ENCODE measurements at places on chromosomes 1 and 21. TPM values are rescaled to one million over a fixed set of nuclear protein-coding genes. Genes with fewer than 3 reads are reported as not detected.

DNA sequence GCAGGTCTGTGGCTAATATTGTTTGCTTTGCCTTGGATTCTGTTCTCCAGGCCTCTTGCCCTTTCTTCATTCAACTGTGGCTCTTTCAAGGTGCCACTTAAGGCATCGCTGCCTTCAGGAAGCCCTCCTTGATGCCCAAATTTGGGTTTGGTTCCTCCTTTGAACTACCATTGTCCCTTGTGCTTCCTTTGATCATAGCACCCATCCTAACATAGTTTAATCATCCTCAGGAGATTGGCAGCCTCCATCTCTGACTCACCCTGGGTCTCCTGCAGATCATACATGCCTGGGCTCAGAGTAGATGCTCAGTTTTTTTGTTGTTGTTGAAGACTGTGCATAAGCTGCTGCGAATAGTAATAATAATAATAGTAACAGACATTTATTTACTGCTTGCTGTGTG is 54.4 kb upstream of the ACOT11 start:
- DNase-seq = no peak

GRCh38 chr1:235069577-235070563 is 58.8 kb downstream of the TOMM20 start:
- no peak for DNase-seq

- DNase-seq = no peak
These were observed 30.1 kb upstream of the TGFBR3 start for GRCh38 chr1:91916046-91916445.

GRCh38 chr1:27887215-27888021 is 15.1 kb downstream of the THEMIS2 start:
- DNase-seq = no peak

- peak; percentile 85 for DNase-seq
These were observed 15.2 kb downstream of the SLC27A3 start for GRCh38 chr1:153790313-153790965.

- no peak for DNase-seq
These were observed 18.4 kb downstream of the LORICRIN start for GRCh38 chr1:153277852-153278251.

GRCh38 chr1:244362476-244362875 is 89.2 kb downstream of the ADSS2 start:
- no peak for DNase-seq

DNA sequence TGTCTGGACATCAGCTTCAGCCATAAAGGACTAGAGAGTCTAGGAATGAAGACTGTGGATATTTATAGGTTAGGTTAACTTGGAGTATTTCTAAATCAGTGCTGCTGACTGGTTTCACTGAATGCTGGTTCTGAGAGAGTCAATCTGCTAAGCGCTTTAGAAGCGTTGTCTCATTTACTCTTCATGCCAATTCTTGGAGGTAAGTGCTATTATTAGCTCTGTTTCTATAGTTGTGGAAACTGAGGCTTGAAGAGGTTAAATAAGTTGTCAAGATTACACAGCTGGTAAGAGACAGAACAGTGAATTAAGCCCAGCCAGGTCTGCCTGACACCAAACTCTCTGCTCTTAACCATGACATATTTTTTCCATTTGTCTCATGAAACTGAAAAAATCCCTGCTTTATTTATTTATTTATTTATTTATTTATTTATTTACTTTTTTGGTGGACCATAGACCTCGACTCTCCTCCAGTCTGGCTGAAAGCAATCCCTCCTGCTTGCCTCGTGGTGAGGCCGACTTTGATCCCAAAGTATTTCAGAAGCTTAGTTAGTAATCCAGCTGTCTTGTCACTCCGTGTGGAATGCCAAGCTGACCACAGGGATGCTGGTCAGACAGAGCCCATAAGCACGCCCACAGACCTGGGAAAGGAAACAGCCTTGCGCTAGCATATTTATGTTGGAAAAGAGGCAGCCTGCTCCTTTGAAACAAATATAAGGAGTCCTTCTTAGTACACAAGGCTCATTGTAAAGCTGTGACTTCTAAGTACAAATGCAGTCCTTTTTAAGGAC is 16.9 kb downstream of the NTMT2 start:
- DNase-seq = no peak

DNA sequence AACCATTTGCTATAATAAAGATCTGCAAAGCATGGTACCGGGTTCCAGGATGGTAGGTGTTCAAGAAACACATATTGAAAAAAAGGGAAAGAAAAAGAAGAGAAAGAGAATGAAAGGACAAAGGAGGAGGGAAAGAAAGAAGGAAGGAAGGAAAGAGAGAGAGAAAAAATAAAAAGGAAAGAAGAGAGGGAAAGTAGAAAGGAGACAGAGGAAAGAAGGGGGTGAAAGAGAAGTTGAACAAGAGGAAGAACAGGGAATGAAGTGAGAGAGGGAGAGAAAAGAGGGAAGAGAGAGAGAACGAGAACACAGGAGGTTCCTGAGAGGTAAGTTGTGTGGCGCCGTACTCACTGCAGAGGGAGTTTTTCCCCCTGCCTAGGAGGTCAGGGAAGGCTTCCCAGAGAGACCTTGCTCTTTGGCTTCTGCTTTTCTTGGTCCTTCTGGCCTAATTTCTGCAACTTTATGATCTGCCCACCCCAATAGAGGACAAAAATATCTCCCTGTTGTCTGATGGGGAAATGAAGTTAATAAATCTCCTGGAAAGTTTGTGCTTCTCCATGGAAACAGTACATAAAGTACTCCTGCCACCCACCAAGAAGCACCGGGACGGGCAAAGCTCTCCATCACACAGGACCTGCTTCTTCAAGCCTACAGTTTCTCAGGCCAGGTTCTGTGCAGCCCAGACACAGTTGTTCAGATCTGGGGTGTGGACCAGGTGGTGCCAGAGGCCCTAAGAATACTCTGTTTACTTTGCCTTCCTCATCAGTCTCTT is 124.8 kb downstream of the ROR1 start:
- no peak for DNase-seq

- DNase-seq = no peak
These were observed 151.1 kb upstream of the DPT start for GRCh38 chr1:168879896-168880734.

Gene MRPL37
- polyA plus RNA-seq = 48.9 TPM

Gene CAPN2
- polyA plus RNA-seq = 91.4 TPM

Gene KCNJ6
- 0.03 TPM for polyA plus RNA-seq

Gene NEXN
- polyA plus RNA-seq = 86.1 TPM

Gene TNFRSF25
- 4.3 TPM for polyA plus RNA-seq

Measured in urinary bladder (tissue), 4 donors.